ENCODE measurements at places on chromosomes 2 and 18.

DNA sequence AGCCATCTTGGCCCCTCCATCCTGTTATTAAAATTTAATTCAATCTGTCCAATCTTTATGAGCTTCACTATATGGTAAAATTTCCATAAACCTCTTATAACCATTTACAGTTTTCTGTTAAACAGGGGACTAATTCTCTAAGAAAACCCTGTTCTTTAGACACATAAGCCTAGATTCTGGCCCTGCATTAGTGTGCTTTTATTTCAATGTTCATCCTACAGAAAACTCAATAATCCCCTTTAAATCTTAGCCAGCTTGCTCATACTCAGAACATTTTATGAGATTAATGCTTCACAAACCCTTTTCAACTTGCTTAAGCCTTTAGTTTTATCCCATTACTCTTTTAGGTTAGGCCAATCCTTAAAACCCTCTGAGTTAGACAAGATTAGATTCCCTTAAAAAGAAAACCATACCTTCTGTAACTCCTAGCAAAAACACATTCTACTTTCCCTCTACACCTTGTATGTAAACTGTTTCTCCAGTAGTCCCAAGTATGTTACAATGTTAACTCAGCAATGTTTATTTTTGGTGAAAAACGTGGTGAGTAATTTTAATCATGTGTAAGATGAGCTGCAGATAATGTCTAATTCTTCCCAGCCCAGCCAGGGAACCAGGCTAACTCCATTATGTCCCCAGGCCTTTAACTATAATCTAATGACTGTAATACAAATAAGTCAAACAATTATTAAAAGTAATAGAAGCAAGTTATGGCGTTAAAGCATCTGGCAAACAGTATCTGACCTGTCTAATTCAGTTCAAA lies 1953.4 kb upstream of the LRRTM1 start:
- no peak for DNase-seq

GRCh38 chr2:68189991-68190784 lies 32.5 kb downstream of the PNO1 start:
- no peak for DNase-seq

- DNase-seq: no peak
Measured at GRCh38 chr2:27942612-27943547, 52.4 kb downstream of the BABAM2 start.

- DNase-seq: no peak
Measured at GRCh38 chr2:197805715-197806633, 1.6 kb downstream of the PLCL1 start.

- DNase-seq: no peak
Measured at GRCh38 chr2:64832936-64833335, 156.3 kb upstream of the SLC1A4 start.

DNA sequence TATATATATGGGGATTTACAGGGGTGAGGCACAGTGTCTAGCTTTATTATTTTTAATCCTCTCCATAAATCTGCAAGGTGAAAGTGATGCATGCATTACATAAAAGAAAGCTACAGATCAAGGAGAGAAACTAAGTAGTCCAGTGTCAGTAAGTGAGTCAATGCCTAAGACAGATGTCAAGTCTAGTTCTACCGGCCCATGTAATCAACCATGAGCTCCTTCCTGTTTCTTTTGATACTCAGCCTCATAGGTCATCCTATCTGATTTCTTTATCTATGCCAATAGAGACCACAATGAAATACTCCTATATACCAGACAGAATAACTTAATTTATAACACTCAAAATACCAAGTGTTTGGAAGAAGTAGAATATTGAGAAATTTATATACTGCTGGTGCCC lies 20.2 kb upstream of the GYPC start:
- no peak for DNase-seq

- no peak for DNase-seq
Measured at GRCh38 chr2:119939915-119940314, 73.0 kb upstream of the EPB41L5 start.

GRCh38 chr18:36149514-36150289 lies 20.0 kb downstream of the ELP2 start:
- DNase-seq: no peak

- DNase-seq: no peak
Measured at GRCh38 chr2:11684894-11685460, 15.0 kb upstream of the NTSR2 start.

DNA sequence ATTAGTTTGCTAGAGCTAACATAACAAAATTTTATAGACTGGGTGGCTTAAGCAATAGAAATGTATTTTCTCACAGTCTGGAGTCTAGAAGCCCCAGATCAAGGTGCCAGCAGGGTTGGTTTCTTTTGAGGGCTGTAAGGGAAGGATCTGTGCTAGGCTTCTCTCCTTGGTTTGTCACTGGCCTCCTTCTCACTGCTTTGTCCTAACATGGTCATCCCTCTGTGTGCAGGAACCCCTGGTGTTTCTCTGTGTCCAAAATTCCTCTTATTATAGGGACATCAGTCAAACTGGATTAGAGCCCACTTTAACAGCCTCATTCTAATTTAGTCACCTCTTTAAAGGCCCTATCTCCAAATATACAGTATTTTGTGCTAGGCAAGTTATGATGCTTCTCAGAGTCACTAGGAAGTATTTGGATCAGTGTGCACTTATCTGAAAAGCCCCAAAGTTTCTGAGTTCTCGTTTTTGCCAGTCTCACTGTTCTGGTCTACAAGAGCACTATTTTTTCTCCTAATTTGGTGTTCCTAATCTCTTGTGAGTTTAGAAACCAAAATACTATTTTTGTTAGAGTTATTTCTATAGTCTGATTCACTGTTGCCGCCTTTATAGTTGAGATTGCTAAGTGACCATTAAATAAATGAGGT lies 29.0 kb downstream of the ZC3H6 start:
- DNase-seq: no peak

DNA sequence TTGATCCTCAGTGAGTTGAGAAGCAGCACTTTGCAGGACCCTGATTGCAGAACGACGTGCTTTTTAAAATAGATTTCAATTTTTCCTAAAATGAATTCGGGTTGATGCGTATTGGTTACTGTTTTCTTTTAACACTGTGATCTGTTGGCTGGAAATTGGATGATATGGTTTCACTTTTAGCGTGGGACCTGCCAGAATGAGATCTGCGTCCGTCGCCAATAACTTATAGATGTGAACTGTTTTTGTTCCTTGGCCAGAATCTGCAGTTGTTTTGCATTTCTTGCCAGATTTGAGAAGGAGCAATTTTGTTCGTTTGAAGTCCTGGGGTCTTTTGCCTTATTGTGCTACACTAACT lies 703 bp downstream of the UGGT1 start:
- no peak for DNase-seq

DNA sequence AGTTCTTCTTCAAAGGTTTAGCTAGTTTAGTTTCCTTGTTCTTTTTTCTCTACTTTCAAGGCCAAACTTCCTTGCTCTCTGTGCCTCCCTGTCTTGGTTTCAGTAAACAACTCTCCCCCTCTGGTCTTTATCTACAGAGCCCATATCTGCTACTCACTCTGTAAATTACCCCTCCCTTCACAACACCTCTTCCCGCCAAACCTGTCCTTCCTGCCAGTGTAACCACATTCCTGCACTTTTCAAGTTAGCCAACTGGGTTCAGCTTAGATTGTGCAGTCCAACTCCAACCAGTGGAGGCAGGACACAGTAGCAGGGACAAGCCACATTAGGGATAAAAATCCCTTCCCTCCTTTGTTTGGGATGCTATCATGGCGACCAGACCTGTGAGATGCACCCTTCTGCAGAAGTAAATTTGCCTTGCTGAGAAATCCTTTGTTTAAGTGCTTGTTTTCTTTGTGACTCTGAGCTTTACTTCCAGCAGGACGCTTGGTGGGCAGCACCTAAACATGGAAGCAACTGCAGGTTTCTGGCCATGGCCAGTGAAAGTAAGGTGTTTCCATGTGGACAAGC lies 706.0 kb downstream of the KCNJ3 start:
- DNase-seq: no peak

- DNase-seq: no peak
Measured at GRCh38 chr2:60438653-60439052, 114.8 kb downstream of the BCL11A start.

DNA sequence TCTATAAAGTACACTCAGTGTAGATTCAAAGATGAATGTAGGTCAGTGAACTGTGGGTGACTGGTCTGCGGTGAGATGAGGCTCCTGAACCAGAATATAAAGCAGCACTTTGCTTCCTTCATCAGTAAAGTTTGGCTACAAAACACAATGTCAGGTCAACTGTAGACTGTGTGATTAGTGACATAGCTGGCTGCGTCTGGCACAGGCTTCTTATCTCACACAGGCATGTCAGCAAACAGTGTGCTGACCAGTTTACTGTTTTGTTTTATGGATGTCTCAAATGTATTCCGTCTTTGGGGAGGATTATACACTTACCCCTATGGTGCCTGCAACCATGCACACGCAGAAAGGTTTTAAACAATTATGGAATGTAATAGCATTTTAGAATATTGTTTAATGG lies 87.1 kb downstream of the ZNF236 start:
- no peak for DNase-seq

GRCh38 chr2:120873958-120874887 lies 138.6 kb downstream of the GLI2 start:
- no peak for DNase-seq

- DNase-seq: no peak
Measured at GRCh38 chr2:236874866-236875481, 210.7 kb upstream of the COPS8 start.

DNA sequence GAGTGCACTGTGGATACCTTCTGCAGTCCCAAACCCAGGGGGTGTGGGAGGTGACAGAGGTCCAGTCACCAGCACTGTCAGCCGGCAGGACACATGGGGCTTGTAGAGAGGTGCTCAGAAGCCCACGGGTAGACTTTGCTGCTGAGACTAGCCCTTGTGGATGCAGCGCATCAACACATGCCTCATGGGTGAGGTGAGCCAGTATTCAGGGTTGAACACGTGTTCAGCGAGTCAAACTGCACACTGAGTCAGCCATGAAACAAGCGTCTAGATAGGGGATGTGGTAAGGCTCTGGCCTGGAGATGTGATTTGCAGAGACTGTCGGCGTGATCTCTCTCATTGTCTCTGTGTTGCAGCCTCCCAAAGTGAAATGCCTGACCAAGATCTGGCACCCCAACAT lies 35.8 kb upstream of the SCLY start:
- DNase-seq: no peak

- DNase-seq: no peak
Measured at GRCh38 chr2:8152392-8153257, 529.2 kb upstream of the ID2 start.

- DNase-seq: no peak
Measured at GRCh38 chr2:46923041-46923528, 7.5 kb upstream of the MCFD2 start.

DNA sequence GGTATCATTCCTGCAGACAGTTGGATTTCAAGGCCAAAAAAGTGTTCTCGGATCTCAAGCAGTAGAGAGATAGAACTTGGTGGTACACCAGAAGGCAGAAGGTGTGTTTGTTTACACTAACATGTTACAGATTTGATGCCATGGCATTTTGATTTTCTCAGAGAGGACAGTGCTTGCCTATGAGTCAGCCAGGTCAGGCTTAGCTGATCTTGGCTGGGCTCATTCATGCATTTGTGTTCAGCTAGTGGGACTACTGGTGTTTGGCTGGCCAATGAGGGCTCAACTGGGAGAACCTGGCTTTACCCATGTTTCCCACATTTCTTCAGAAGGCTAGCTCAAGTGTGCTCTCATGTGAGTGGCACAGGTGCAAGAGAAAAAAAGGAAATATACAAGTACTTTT lies 162.0 kb downstream of the C1D start:
- DNase-seq: no peak

- DNase-seq: no peak
Measured at GRCh38 chr18:78920456-78921138, 59.0 kb upstream of the SALL3 start.

- no peak for DNase-seq
Measured at GRCh38 chr2:182767578-182767977, 51.5 kb downstream of the DNAJC10 start.

- no peak for DNase-seq
Measured at GRCh38 chr2:33312355-33312754, 164.1 kb upstream of the RASGRP3 start.

DNA sequence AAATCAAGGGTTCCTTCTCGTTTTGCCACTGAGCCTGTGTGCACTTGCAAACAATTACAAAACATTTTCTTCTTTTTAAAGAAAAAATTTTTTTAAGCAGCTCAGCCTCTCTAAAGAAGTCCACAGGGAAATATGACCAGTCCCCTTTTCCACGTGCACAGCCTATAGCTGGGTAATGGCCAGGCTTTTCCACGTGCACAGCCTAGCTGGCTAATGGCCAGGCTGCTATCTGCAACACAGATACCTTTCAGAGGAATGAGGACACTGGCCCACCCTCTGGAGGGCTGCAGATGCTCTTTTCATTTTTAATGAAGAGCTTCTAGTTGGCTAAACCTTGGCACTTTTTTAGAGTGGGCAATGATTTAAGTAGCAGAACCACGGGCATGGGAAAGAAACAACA lies 46.3 kb downstream of the ASB18 start:
- DNase-seq: no peak

GRCh38 chr18:63879709-63880108 lies 7.8 kb upstream of the SERPINB2 start:
- no peak for DNase-seq

- DNase-seq: no peak
Measured at GRCh38 chr2:156818944-156819343, 382.8 kb downstream of the GPD2 start.

DNA sequence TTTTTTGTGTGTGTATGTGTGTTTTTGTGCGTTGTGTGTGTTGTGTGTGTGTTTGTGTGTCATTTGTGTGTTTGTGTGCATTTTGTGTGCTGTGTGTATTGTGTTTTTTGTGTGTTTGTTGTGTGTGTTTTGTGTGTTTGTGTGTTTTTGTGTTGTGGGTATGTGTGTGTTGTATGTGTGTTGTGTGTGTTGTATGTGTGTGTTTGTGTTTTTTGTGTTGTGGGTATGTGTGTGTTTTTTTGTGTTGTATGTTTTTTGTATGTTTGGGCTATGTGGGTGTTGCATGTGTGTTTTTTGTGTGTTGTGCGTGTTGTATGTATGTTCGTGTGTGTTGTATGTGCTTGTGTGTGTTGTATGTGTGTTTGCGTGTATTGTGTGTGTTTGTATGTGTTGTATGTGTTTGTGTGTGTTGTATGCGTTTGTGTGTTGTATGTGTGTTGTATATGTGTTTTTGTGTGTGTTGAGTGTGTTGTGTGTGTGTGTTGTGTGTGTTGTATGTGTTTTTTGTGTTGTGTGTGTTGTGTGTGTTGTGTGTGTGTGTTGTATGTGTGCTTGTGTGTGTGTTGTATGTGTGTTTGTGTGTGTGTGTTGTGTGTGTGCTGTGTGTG lies 275.3 kb downstream of the HRH4 start:
- no peak for DNase-seq

DNA sequence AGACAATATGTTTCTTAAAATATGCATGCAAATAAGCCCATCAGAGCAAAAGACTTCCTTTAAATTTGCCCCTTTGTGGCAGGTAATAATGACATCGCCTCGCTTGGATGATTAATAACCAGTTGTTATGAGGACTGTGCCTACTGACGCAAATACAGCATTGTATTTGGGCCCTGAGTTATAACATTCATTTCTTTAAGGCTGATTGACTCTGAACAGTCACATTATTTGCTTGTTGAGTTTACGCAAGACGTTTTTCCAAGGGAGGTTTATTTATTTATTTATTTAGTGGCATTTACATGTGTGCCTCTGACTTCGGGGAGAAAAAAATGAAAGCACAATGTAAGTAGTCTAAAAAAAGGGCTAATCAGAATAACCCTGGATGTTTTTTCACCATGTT lies 88.3 kb downstream of the SLC8A1 start:
- no peak for DNase-seq

- no peak for DNase-seq
Measured at GRCh38 chr18:41025666-41026065, 929.4 kb upstream of the PIK3C3 start.
